ENCODE measurements at places on chromosomes 13 and 19.

DNA sequence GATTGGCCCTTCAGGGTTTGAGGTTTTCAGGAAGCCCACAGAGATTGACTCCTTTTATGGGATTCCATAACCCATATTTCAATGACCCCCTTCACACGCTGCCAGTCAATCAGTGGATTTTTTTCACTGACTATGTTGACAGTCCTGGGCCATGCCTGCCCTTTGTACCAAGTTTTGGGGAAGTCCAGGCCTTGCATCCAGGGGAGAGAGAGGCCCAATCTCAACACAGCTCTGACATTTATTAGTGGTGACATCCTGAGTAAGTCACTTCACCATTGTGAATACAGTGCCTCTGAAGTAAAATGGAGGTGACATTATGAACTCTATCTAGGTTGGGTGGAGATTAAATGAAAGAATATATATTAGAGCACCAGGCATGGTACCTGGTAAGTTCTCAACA is 181.1 kb downstream of the NUFIP1 start:
- no peak for DNase-seq

GRCh38 chr13:21059641-21060337 is 1.6 kb downstream of the LATS2 start:
- DNase-seq: no peak

- DNase-seq: no peak
Observed at GRCh38 chr19:42421591-42422031, 5.6 kb downstream of the LIPE start.

GRCh38 chr13:113917594-113918371 is 53.9 kb upstream of the GAS6 start:
- DNase-seq: no peak

DNA sequence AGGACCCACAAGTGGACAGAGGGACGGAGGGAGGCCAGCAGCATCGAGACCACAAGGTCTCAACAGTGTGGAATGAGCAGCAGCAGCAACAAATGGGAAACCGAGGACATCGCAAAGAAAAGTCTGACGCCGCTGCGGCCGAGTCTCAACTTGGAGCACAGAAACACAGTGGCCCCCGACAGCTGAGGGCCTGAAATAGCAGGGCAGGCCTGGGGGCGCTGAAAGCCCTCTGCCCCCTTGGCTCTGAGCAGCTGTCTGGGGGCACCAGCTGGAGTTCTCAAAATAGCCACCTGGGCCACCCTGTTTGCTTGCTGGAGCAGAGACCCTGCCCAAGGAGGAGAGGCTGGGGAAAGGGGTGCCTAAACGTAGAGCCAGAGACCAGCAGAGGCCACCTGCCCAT is 5.9 kb upstream of the ISYNA1 start:
- no peak for DNase-seq

GRCh38 chr13:110323172-110323891 is 16.2 kb downstream of the COL4A2 start:
- no peak for DNase-seq

- DNase-seq: no peak
Observed at GRCh38 chr13:112225429-112226090, 150.6 kb upstream of the SPACA7 start.

GRCh38 chr19:12969292-12969988 is at the start of gene DAND5:
TSS of gene DAND5 (plus strand) at chr19:12969576. CDS start at chr19:12969661, 85 bp downstream.
- DNase-seq: no peak

DNA sequence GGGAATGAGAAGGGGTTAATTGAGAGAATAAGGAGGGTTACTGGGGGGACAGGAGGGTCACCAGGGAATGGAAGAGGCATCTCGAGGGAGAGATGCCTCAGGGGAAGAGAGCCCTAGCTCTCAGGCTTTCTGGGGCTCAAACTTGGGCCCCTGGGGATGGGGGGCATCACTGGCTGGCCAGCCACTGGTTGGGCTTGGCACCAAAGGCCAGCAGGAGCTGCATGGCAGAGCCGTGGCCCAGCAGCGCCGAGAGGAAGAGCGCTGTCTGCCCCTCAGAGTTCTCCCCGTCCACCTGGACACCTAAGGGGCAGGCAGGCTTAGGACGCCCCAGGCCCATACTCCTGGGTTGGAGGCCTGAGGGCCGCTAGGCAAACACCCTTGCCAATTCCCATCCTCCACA is 17.5 kb downstream of the ARHGAP33 start:
- no peak for DNase-seq

DNA sequence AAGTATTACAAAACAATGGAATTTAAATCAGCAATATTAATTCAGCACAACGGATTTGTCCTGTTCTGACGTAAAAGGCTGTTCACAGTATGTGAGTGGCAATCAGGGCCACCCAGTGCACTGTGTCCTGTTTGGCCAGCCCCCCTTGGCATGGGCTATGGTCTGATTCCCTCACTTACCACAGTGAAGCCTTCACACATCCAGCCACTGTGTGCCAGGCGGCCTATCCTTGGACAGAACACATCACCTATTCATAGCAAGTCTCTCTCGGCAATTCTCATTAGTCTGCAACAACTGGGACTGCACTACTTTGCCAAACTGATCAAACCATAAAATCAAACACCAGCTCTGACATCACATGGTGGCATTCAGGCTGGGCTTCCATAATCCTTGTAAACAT is 221.5 kb upstream of the TSHZ3 start:
- no peak for DNase-seq

GRCh38 chr19:1270854-1271527 is 1.9 kb downstream of the CIRBP start:
- no peak for DNase-seq

- no peak for DNase-seq
Observed at GRCh38 chr13:35694549-35695447, 218.3 kb upstream of the MAB21L1 start.

DNA sequence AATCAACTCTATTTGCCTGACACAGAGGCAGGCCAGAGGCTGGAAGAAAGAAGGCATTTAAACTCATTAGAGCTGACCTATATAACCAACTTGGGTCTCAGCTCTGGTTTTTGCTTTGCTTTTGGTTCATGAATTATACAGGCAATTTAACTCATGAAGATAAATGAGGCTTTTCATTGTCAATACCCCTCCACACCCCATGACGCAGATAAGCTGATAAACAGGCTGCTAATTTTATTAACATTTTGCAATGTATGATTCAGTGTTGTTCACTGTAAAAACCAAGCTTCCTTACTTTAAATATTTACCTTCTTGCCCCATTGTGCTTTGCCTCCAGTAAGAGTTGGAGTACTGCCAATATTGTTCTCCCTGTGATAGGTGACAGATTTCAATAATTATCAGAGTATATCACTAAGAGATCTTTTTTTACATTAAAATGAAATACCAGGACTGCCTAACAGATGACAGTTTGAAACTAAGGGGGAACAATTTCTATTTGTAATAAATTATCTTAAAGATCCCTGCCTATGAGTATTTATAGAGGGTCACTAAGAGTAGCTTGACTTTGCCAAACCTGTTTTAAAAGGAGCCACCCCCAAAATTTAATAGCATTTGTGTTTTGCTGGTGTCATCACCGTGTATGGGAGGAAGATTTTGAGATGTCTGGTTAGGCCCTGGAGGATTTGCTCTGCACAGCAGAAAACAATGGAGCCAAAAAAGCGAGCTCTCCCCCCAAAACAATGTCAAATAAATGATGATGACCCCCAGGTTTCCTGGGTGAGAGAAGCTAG is 472.7 kb upstream of the NBEA start:
- no peak for DNase-seq

- no peak for DNase-seq
Observed at GRCh38 chr19:2815923-2816322, 3.7 kb upstream of the ZNF554 start.

DNA sequence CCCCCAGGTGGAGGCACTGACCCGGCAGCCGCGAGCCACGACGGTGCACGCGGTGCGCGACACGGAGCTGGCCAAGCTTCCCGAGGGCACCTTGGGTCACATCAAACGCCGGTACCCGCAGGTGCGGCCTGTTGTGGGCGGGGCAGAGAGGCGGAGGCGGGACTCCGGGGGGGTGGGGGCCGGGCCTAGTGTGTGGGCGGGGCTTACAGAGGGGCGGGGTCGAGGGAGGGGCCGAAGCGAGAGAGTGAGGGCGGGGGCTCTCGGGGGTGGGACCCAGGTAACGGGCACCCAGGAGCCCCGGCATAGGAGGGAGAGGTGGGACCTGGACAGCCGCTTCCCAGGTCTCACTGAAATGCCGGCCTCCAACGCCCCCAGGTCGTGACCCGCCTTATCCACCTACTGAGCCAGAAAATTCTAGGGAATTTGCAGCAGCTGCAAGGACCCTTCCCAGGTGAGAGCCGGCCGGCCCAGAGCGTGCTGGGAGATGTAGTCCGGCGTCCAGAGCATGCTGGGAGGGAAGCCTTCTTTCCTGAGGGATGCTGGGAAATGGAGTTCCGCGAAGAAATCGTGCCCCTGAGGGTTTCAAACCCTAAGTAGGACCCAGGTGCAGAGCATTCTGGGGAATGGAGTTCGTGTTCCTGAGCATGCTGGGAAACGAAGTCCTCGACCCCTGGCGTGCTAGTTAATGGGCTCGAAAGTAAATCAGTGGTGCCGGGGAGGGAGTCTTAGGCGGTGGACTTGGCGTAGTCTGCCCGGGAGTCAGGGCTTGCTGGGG is 15.7 kb downstream of the PNPLA6 start:
- DNase-seq: no peak

DNA sequence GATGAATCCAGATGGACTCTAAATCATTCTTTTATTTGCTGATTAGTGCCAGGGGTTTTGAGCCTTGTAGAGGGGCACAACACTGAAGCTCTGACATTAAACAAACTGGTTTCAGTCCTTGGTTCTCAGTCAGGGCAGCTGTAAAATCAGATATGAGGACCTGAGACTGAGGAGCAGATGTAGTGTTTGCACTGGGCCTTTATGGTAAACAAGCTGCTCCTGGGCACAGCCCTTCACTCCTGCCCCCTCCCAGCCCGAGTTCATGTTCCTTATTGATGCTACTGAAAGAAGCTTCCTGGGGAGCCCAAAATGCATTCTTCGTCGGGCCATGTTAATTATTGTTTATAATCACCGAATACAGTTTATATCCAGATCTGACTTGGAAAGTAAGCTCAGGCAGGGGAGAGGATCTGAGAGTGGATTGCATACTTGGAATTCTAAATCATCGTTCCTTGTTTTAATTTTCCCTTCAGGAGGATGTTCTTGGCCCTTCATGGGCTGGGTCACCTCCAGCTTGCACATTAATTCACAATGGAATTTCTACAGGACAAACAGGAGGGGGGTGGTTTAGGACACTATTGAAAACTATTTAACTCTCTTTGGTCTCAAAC is 213.5 kb downstream of the FGF9 start:
- DNase-seq: no peak

DNA sequence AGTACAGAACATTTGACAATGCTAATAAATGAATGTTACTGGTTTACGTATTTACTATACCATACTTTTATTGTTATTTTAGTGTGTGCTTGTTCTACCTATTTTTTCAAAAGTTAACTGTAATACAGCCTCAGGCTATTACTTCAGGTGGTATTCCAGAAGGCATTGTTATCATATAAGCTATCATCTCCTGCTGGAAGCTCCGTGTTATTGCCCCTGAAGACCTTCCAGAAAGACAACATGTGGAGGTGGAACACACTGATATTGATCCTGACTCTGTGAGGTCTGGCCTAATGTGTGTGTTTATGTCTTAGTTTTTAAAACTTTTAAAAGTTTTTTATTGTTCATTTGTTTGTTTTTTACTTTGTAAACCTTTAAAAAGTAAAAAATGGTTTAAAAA is 509.8 kb upstream of the SPRY2 start:
- no peak for DNase-seq

GRCh38 chr19:47641891-47642485 is 33.1 kb downstream of the BICRA start:
- DNase-seq: no peak

GRCh38 chr13:52414963-52415362 is 9.0 kb upstream of the THSD1 start:
- DNase-seq: no peak

- DNase-seq: no peak
Observed at GRCh38 chr13:80857321-80857720, 516.4 kb upstream of the SPRY2 start.

DNA sequence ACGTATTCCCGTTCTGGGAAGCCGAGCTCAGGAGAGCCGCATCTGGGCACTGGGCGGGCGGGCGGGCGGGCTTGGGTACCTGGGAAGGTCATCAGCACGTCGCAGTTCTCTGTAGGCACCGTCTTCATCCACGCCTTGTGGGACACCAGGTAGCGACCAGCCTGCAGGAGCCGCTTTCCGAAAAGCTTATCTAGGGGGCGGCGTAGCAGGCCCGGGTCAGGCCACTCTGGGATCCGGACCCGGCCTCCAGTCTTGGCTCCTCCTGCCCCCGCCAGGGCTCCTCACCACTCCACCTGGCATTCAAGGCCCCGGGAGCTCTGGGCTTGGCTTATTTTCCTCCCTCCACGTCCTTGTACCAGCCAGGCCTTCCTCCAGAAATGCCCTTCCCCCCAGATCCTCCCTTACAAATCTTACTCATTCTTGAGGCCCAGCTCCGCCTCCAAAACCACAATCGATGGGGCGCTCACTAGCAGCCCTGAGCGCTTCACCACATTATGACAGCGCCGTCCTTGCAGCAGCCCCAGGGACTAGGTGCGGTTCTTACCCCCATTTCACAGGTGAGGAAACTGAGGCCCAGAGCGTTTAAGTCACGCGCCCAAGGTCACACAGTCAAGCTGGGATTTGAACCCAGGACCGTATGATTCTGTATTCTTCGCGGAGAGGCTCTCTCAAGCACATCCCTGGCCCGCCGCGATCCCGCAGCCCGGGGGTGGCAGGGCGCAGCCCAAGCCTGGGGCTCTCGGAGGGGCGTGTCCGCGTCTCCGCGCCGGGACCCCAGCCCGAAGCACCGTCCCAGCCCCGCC is 843 bp downstream of the ANO8 start:
- peak; percentile 81 for DNase-seq

- DNase-seq: no peak
Observed at GRCh38 chr19:35975608-35976214, 19.3 kb upstream of the SDHAF1 start.

- no peak for DNase-seq
Observed at GRCh38 chr19:35768082-35768421, 7.3 kb upstream of the ARHGAP33 start.

GRCh38 chr13:87138866-87139265 is 532.3 kb upstream of the SLITRK5 start:
- DNase-seq: no peak

- no peak for DNase-seq
Observed at GRCh38 chr19:54427586-54427985, 12.3 kb downstream of the TTYH1 start.

DNA sequence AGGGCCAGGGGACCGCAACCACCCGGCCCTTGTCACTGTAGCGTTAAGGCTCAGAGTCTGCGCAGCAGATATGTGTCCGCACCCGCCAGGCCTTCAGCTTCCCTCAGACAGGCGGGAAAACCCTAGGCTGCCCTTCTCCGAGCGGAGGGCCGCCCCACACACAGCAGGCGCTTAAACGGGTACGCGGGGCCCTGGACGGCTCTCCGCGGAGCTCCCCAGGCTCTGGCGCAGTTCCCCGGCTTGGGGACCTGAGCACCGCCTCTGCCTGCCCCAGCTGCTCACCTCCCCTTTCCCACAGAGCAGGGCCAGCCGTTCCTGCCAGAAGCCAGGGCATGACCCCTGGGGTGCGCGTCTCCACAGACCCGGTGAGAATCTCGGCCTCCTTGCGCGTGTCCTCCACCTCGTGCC is 593 bp downstream of the ZNF135 start:
- no peak for DNase-seq
